NCI-H1048 (cell line): ENCODE measurements at places on chromosomes 1 and 21.

- DNase-seq = peak; percentile 5
Observed at GRCh38 chr1:183227422-183228346, 41.6 kb downstream of the LAMC2 start.

DNA sequence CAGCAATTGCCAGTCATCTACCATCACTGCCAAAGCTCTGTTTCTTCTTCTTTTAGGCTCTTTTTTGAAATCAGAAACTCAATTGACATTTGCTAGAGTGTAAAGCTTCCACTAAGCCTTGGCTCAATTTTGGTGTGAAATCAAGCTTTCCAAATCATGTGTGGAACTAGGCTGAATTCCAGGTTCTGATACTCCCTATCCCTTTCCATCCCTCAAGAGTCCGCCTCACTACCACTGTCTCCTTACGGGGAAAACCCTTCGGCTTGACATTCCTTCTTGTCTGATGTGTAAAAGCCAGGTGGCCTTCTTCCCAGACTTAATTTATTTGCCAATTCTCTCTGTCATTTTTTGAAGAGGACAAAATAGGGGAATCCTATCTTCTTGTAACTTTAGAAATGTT, 47.2 kb upstream of the PRMT6 start:
- no peak for DNase-seq

DNA sequence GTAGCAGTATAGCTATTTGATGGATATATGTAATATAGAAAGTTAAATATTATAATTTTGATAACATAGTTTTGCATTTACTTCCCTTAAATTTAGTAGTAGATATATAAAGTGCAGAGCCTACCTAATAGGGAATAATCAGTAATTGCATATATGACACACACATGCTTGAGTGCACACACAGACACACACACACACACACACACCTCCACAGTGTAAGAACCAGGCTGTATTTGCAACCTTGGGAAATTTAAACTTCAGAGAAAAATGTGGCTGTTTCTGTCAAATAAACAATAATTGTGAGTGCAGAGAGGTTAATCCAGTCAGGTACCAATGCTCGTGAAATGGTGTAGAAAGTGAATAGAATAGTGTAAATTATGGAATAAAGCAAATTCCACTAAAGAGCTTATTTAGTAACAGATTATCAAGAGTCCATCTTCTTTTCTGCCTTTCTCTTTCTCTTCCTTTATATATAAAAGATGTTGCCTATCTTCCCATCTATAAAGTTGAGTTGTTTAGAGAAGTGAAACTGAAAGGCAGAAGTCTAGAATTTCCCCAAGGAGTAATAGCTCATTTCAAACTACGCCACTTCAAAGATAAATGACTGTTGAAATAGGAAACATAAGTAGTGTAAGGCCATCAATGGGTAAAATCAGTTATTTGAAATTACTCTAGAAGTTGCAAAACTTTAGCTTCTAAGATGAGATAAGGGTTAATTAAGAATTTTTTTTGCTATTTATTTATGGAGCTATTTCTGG, 273.7 kb downstream of the SRGAP2C start:
- DNase-seq = no peak

- no peak for DNase-seq
Observed at GRCh38 chr1:112693821-112694220, 13.1 kb downstream of the RHOC start.

DNA sequence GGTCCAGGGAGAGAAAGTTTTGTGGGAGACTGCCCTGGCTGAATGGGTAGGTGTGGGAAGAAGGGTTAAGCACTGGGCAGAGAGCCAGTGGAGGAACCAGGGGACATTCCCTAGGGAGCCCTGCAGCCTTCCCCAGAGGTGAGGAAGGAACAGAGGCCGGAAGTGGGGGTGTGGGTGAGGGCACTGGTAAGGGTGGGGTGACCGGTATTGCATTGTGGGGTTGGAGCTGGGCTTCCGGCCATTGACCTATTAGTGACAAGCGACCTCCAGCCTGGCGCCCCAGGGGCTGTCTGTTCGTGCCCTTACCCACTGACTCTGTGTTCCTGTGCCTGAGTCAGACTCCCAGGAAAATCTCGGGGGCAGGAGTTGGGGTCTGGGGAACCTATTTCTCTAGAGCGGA, 3.5 kb upstream of the TSPAN1 start:
- no peak for DNase-seq

GRCh38 chr1:98133131-98133530, 212.3 kb upstream of the DPYD start:
- DNase-seq = no peak

DNA sequence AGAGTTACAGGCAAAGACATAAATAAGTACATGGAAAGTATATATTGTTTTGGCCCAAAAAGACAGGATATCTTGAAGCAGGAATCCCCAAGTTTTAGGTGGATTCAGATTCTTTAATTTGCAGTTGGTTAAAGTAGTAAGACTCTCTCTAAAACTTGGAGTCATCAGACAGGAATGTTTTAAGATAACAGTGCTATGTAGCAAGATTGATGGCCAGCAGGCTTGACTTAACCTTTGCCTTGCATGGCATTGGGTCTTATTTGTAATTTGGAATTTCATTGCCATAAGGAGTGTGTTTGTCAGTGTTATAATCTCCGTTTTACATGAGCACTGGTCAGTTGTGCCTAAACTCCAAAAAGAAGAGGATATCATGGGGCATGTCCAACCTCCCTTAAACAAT, 727.6 kb upstream of the CHRM3 start:
- DNase-seq = no peak

DNA sequence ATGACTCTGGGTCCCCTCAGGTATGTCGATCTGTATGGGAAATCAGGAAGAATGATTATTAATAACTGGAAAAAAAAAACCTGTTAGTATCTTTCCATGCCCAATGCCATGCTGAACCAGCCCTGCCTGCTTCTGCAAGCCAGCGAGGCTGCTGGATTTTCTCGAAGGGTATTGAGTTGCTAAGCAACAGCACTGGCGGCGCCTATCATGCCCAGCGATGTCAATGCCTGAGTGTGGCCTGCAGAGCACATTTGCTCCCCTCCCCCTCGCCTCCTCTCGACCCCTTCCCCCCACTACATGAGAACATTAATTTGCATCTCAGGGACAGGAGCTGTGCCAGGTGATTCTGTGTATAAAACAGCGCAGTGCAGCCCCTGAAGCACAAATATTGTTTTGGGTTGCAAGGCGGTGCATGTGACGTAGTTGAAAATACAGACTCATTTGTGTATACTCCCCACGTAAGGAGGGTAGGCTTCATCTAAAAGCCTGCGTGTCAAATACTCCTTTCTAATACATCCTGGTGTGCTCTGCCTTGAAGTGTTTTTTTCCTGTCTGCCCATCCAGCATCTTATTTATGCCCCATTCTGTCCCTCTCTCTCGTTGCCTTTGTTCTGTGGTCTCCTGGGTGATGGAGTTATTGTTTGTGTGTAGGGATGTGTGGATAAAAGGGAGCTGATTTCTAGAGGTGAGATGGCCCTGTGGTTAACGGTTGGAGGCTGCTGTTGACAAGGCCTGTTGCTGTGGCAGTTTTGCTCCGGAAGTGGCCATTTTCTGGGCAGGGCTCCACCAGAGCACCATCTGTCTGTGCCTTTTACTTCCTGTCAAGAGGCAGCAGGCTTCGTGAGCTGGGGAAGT, 32.7 kb upstream of the ATP5PO start:
- peak; percentile 40 for DNase-seq

DNA sequence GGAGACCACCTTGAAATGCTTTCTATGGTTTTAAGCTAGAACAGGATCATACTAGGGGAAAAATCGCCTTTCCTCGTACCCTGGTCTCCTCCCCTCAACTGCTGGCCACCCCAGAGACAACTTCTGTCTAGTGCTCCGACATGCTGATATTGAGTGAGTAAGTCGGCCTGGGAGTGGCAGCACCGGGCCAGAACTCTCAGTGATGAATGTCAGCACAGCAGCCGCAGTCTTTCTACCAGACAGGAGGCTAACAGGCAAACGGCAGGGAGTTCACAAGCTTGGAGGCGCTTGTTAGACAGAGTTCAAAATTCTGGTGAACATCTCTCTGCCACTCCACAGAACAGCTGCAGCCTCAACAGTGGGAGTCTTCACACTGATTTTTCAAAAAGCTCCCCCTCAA, 716.9 kb downstream of the ADGRL2 start:
- DNase-seq = no peak

- no peak for DNase-seq
Observed at GRCh38 chr21:28136656-28137255, 855.9 kb downstream of the LTN1 start.

- no peak for DNase-seq
Observed at GRCh38 chr21:45639206-45640000, 4.1 kb upstream of the PCBP3 start.

GRCh38 chr21:46206163-46207005, 22.1 kb upstream of the SPATC1L start:
- DNase-seq = no peak

DNA sequence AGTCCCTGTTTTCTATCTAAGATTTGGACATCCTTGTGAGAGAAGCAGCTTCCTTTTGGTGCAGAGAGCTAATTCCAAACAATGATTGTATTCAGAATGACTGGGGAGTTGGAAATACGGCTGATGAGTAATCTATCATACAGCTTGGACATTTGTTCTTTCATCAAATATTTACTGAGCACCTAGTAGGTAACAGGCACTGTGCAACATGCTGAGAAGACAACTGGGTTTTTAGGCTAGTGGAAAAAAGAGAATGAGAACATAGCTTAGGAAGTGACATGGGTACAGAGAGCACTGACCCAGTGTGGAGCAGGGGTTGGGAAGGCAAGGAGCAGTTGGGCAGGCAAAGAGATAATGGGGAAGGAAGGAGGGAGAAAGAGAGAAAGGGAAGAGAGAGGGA, 87.5 kb downstream of the TBX19 start:
- no peak for DNase-seq

GRCh38 chr1:2373551-2374251, 17.7 kb downstream of the MORN1 start:
- DNase-seq = no peak

- DNase-seq = peak; percentile 100
Observed at GRCh38 chr1:244652623-244653438, at the start of gene DESI2. Gene DESI2 (plus strand): TSS chr1:244653126. CDS start chr1:244653314, 188 bp downstream.

GRCh38 chr1:96722161-96722922, 758 bp downstream of the PTBP2 start:
- no peak for DNase-seq

DNA sequence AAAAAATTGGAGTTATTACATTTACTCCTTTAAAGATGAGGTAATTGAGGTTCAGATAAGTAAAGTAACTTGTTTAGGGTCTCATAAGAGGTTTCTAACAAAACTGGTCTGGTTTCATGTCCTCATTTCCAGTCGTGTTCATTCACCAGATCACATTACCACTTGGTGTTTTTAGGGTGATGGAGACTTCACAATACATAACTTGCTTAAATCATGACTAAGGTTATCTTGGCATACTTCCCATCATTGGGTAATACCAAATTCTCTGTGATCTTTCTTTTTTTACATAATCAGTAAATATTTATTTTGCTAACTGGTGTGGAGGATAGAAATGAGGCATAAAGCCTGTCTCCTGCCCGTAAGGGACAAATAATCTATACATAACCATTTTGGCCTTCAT, 31.6 kb upstream of the RPTN start:
- no peak for DNase-seq
